Dermis microvascular lymphatic vessel endothelial cell (primary cell): ENCODE measurements at places on chromosomes 11 and 22. TPM values are rescaled to one million over a fixed set of nuclear protein-coding genes. Genes with fewer than 3 reads are reported as not detected.

The IL18 gene
- total RNA-seq: not detected in 2 replicates

The OSM gene
- total RNA-seq: not detected in 2 replicates

The FAT3 gene
- under 0.01 TPM in 1 of 2 replicates, not detected in the other for total RNA-seq

The C22orf31 gene
- total RNA-seq: not detected in 2 replicates

The LRP4 gene
- 0.76 and 0.77 TPM in 2 replicates for total RNA-seq

The ELF5 gene
- not detected in 2 replicates for total RNA-seq

The MPPED2 gene
- total RNA-seq: 0.39 and 0.76 TPM in 2 replicates

The SLC22A9 gene
- not detected in 2 replicates for total RNA-seq

The PGA5 gene
- total RNA-seq: not detected in 2 replicates

The TMEM191C gene
- total RNA-seq: 0.13 and 0.39 TPM in 2 replicates

The FJX1 gene
- total RNA-seq: 25.2 and 30.5 TPM in 2 replicates

The SPDYC gene
- not detected in 2 replicates for total RNA-seq

- DNase-seq: peak; percentile 68
Measured at GRCh38 chr11:125164422-125165110, at the start of gene PKNOX2. PKNOX2 (plus strand) TSS chr11:125164751; CDS start chr11:125351306, 186,555 bp downstream.

DNA sequence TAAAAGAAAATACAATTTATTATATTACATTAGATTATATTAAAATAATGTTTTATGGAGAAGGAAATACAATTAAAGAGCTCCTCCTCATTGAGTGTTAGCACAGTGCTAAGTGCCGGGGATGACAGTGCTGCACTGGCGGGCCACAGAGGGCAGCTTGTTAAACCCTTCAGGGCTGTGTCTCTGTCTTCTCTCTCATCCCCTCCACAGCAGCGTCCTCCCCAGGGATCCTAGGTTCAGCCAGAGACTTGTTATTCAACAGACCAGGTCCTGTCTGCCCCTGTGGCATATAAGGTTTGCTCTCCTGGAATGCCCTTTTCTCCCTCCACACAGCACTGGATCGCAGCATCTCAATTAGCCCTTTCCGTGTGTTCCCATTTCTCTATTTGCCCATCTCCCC is 14.2 kb downstream of the THYN1 start:
- no peak for DNase-seq

- no peak for DNase-seq
Measured at GRCh38 chr22:48882636-48883200, 945.0 kb downstream of the BRD1 start.

DNA sequence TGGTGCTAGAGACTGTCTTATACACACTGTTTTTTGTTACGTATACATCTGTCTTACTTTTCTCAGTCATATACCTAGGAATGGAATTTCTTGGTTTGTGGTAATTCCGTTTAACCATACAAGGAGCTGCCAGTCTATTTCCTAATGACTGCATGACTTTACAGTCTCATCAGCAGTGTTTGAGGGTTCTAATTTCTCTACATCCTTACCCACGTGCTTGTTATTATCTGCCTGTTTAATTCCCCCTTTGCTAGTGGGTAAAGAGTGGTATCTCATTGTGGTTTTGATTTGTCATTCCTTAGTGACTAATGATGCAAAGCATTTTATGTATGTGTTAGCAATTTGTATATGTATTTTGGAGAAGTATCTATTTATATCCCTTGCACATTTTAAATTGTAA is 1008.0 kb downstream of the FAM181B start:
- no peak for DNase-seq

DNA sequence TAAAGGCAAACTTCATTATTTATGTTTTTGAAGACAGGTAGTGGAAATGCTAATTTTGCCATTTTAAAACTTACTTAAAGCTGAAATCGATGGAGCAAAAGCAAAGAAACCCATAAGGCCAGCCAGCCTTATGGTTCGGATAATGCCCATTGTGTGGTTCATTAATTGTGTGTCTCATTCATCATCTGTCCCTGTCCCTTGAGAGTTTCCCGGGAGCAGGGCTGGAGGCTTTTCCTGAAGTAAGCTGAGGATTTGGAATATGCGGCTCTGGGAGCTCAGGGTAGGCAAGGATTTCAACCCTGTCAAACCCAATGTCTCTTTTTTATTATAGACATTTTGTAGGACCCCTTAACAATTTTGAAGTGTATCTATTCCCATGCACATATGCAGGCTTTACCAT is 790.0 kb upstream of the KIRREL3 start:
- no peak for DNase-seq

GRCh38 chr11:69867076-69868005 is 48.1 kb upstream of the FGF3 start:
- no peak for DNase-seq

DNA sequence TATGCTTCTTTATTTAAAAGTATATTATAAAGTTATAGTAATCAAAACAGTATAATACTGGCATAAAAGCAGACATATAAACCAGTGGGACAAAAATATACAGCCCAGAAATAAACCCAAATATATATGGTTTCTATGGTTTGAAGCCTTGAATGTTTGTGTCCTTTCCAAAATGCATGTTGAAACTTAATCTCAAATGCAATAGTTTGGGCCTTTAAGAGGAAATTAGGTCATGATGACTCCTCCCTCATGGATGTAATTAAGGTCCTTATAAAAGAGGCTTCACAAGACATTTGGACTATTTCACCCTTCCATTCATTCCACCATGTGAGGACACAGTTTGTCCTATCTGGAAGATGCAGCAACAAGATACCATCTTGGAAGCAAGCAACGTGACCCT is at the start of gene MS4A6E:
Gene MS4A6E (plus strand): TSS at position 301 of the 400 bp plus-strand sequence. CDS start 7,641 bp downstream, outside the sequence.
- no peak for DNase-seq

DNA sequence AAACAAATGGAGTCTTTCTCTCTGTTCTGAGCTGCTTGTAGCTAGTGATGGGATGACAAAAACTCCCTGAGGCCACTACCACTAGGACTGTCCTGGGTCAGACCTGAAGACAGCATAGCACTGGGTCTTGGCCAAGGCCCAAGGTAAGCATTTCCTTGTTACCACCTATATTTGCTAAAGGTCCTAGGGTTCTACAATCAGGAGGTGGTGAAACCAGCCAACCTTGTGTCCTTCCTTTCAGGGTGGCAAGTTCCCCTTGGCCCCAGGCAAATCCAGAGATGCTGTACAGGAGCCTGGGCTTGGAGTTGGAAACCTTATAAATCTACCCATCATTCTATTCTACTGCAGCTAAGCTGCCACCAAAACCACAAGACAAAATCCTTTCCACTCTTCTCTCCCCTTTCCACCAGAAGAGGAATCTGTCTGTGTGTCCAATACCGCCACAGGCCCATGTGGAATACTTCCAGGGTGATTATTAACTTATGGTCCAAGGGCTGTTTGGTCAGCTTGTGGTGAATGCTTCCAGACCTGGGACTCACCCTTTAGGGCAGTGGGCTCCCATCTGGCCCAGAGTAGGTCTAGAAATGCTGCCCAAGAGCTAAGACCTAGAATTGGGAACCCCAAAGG is 16.8 kb downstream of the SLC22A25 start:
- no peak for DNase-seq

GRCh38 chr11:31711137-31711536 is 100.0 kb downstream of the PAX6 start:
- no peak for DNase-seq

DNA sequence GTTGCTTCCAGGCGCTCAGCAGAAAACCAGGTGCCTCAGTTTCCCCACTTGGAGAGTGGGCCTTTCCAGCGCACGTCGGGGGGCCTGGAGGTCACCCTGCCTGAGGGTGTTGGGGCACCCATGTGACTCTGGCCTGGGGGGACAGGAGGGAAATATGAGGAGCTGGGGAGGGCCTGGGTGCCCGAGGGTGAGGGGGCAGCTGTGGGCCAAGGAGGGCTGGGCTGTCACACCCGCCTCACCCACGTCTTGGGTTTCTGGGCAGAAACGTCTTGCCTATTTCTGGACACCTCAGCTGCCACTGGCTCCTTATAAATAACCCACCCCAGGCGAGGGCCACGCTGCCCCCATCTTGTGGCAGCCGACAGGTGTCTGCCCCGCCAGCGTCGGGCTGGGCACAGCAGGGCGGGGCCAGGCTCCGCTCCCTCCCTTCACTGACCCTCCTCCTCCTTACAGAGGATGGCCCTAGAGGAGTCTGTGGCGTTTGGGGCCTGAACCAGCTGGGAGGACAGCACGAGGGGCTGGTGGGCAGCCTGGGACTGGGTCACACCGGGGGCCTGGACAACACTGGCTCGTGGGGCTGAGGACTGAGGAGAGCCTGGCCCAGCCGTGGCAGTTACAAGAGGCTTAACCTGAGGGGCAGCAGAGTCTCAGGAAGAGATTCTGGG is 1.5 kb downstream of the TNNT3 start:
- no peak for DNase-seq

- DNase-seq: no peak
Measured at GRCh38 chr11:9711454-9712307, 47.8 kb downstream of the SWAP70 start.

DNA sequence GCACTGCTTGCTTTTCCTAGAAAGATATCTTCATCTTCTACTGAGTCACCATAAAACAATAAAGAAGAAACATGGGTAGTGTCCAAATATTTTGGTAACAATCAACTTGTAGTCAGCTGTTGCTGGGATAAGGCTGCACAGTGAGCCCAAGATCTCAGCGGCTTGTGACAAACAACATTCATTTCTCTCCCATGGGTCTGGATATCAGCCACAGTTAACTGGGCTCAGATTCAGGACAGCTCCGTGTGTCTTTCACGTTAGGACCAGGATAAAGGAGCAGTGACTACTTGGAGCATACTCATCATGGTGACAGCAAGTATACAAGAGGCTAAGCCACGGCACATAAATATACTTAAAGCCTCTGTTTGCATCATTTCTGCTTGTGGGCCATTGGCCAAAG is 27.9 kb upstream of the GRK3 start:
- no peak for DNase-seq

DNA sequence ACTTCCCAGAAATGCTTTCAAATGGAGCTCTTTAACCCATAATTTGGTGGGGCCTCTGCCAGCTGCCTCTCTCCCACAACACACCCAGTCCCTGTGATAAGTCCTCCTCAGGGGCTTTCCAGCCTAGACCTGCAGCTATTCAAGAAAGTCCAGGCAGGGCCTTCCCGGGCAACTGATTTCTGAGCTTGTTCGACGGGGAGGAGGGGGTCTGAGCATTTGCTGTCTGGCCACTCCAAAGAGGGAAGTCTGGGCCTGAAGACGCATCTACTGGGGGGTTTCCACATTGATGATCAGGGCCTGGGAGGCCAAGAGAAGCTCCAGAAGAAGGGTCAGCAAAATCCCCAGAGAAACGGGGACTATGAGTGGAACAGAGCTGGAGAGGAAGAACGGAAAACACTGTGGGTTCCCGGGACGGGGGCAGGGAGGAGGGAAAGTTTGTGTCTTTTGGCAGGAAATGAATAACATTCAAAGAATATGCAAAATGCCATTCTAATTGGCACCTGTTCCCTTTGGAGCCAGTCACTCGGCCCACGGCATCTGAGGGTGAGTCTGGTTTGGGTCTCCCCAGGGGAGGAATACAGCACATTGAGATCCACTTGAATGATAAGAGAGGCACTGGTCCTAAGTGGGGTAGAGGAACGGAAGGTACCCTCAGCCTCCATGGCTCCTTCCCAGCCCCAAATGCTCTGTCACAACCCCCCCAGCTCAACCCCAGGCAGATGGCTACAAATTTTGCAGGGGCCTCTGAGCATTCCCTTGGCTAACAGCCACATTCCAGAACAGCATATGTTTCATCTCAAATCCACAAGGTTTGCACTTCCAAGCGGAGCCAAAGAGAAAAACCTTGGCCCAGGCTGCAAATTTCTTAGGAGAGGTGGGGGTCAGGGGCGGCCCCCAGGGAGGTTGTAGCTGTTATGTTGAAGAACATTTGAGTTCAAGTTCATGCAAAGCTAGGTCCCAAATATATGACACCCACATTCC is 72.0 kb downstream of the RPUSD4 start:
- no peak for DNase-seq

DNA sequence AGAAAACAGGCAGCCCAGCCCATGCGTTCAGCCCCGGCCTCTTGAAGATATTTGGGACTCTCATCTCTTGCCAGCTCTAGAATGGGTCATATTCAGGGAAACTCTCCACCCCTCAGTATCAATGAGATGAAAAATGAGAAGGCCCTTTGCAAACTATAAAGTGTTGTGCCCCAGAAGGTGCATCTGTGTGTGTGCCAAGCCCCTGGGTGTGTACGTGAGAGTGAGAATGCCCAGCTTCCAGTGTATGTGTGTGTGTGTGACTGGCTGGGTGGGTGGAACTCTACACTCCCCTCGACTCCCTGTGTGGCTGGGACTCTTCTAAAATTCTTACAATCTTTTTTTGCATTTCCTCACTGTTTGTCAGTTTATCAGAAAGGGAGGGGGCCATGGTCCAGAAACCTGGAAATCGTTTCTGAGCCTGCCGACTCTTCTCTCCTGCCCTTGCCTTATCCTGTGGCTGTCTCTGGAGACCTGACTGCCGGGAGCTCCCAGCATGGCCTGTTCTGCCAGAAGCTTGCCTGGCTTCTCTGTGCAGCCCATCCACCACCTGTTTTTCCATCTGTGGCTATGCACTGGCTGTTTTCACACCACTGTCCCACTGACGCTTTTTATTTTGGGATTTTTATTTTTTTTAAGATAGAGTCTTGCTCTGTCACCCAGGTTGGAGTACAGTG is 1.2 kb downstream of the P2RY6 start:
- DNase-seq: no peak

GRCh38 chr11:83070044-83070701 is 1.5 kb downstream of the RAB30 start:
- peak; percentile 39 for DNase-seq

GRCh38 chr11:45713573-45713972 is 48.2 kb upstream of the CHST1 start:
- DNase-seq: no peak

- DNase-seq: peak; percentile 94
Measured at GRCh38 chr11:114197799-114198500, 98.2 kb upstream of the NNMT start.

DNA sequence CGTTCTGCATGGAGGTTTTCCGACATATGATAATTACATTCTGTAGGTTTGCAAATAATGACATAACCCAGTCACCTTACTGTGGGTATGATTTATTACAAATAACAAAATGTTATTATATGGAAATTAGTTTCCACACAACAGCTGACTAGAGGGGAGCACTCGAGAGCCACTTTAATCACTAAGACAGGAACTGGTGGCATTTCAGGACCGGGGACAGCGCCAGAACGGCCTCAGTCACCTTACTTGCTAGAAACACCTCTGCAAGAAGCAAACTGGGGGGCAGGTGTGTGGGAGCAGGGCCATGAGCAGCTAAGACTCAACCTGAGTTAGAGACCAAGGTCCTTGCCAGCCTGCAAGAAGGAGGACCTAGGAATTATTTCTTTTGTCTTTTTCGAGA is 199.9 kb downstream of the DSCAML1 start:
- DNase-seq: peak; percentile 61

DNA sequence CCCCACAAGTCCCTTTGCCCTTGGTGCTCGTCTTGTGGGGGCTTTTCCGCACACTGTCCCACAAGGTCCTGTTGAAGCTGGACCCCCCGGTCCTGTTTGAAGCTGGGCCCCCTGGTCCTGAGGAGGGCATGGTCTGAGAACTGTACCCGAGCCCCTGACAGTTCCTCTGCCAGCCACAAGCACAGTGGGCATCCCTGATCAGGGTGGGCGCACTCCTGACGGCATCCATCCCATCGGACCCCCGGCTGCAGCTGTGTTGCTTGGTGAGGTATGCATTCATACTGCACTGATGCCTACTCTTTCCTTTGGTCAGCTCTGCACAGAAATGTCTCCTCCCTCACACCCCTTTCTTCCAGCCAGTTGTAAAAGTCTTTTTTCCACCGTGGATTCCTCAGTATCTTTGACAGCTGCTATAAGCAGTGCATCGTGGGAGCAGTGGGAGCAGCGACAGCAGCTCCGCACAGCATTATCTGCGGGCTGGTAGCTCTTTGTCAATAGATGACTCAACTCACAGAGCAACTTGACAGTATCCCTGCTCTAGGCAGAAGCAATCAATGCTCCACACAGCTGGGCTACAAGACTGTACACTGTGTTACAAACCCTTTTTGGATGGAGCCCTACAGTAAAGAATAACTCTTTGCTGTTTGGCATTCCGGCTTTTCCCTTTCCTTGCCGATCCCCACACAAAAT is 1030.8 kb upstream of the CCDC90B start:
- no peak for DNase-seq
